Omental fat pad (tissue), 4 donors: ENCODE measurements at places on chromosomes 7 and 10. TPM values are rescaled to one million over a fixed set of nuclear protein-coding genes. Genes with fewer than 3 reads are reported as not detected.

GRCh38 chr7:46451846-46452245 lies 530.8 kb upstream of the IGFBP3 start:
- no peak for DNase-seq

DNA sequence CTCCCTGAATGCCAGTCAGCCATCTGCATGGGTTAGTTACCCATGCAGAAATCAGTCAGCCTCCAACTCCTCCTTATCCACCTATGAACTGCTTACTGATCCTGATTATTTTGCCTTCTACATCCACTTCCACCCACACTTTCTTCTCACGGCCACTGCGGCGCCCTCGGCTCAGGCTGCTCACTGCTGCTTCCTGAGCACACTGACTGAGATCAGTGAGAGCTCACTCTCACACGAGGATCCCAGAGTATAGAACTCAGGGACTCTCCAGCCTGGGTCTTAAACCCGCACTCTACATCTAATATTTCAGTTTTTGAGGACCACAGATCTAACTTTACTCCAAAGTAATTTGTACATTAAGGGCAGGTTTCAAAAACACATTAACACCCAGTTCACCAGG lies 64.4 kb downstream of the GRB10 start:
- no peak for DNase-seq

DNA sequence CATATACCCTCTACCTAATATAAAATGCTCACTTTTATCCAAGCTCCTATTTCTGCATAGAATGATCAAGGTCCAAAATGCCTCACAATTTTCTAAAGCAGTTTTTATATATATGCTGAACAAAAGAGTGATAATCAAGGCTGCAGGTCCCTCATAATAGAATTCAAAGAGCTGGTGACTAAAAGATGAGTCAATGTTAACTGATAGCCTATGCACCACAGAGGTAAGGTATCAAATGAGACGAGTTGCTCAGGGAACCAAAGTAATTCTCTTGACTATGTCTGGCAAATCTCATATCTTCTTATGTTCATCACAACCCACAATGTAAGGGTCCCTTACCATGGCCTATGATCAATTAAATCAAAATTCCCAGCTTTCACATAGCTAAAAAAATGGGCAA lies 15.2 kb downstream of the PDZD8 start:
- DNase-seq, result no peak

GRCh38 chr7:150904011-150904909 lies 51.9 kb downstream of the AOC1 start:
- DNase-seq, result no peak

DNA sequence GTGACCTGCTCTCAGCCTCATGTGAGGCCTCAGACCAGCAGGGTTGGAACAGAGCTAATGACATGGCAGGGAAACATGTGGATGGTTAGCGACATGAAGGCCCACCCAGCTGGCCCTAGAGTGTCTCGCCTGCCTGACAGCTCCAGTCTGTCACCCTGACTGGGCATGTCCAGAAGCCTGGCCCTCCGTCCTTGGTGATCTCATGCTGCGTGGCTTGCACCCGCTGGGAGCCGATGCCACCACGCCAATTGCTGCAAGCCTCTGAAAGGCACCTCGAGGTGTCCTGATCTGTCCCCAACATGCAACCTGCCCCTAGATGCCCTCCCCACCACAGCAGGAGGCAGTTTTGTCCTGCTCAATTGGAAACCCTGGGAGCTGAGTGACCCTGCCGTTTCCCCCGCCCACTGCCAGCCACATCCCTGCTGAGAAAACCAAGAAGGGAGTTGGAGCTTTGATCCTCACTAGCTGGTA lies 27.8 kb upstream of the RET start:
- DNase-seq, result no peak

- no peak for DNase-seq
Measured at GRCh38 chr10:28601012-28601411, 68.1 kb downstream of the WAC start.

The C10orf105 gene
- 0.38 TPM for total RNA-seq

DNA sequence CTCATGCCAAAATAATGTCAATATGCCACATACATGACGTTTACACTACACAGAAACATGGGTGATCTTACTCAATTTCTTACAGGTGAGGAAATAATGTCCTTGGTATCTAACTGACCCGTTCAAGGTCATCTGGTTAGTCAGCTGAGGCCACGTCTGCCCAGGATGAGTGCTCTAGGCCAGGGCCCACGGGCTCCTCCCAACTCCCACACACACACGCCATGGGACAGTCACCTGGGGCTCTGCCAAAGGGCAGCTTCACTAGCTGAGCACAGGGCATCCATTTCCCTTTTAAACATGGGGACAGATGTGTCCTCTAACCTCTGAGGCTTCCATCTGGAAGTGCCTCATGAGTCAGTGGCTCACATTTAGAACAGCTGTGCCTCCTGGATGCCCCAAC lies 123.9 kb downstream of the TNS3 start:
- DNase-seq, result no peak

The VWA2 gene
- 0.48 TPM for total RNA-seq

DNA sequence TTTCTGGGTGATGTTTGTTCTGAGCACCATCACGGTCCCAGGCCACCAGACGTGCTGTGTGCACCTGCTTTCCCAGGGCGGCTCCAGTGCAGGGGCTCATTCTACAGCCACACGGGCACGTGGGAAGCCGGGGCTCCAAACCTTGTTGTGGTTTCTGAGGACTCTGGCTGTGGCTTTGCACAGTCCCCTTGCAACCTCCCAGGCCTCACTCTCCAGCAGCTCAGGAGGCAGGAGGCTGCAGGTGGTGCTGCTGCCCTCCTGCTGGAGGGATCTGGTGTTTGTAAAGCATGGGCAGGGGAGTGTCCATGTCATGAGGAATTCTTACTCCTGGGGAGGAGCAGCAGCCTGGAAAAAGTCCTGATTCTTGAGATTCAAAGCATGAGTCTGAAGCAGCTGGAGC lies 54.3 kb downstream of the INSYN2A start:
- DNase-seq, result no peak

- no peak for DNase-seq
Measured at GRCh38 chr7:44802418-44803025, 6.0 kb downstream of the PPIA start.

The C10orf62 gene
- not detected for total RNA-seq

The TCF7L2 gene
- 28.9 TPM for total RNA-seq

The OPN1SW gene
- total RNA-seq, result not detected

- DNase-seq, result peak; percentile 69
Measured at GRCh38 chr10:97542169-97543024, 30.2 kb upstream of the ANKRD2 start.

The MMD2 gene
- total RNA-seq, result not detected

DNA sequence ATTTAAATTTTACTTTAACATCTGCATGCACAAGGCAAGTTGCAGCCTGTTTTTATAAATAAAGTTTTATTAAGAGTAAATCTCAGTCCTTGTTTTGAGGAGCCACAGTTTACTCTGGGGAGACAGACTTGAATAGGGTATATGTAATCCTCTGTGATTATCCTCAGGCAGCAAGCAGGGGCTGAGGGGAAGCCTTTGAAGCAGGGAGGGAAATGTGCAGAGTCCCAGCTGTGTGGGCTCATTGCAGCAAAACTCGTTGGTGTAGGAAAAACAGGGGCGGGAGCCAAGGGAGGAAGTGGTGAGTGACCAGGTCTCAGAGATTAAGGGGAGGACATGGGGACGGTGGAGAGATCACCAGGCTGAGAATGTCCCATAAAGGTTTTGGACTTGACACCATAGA lies 34.3 kb upstream of the SMC3 start:
- DNase-seq, result no peak

The SAP25 gene
- not detected for total RNA-seq

The GRM8 gene
- total RNA-seq, result not detected

- no peak for DNase-seq
Measured at GRCh38 chr10:6667679-6668270, 87.7 kb upstream of the PRKCQ start.

The CALHM1 gene
- total RNA-seq, result not detected

The DMBT1 gene
- not detected for total RNA-seq

GRCh38 chr10:76218035-76218434 lies 786.6 kb downstream of the LRMDA start:
- no peak for DNase-seq

DNA sequence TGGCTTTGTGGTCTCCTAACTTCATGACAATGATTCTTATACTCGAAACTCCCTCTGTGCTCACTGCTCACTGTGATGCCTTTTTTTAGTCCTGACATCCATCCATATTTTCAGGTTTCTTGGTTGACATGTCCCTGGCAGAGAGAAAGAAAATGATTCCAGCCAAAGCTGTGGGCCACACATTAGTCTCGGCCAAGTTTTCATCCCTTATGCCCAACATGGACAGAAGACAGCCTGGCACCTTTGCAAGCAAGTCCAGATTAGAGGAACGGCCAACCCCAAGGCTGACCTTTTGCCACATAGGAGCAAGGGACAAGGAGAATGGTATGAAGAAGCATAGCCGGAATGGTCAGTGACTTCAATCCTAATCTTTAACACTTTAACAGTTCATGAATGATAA lies 8.7 kb upstream of the OPALIN start:
- DNase-seq, result no peak

The FKBP6 gene
- not detected for total RNA-seq

DNA sequence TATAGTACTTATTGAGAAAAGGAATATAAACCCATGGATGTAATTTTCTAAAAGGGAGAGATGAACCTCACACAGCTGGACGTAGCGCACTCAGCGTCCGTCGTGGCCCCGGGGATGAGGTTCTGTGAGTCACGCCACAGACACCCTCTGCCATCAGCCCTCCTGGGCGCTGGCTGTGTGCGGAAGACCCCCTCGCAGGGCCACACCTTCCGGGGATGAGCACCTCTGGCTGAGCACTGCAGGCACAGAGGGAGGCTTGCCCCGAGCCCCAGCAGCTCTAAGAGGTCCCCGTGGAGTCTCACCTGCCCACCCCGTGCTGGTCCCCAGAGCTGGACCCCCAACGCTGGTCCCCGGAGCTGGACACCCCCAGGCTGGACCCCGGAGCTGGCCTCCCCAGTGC lies 215.8 kb downstream of the PTPRN2 start:
- no peak for DNase-seq

The ZDHHC6 gene
- total RNA-seq, result 21.9 TPM

The OR6V1 gene
- not detected for total RNA-seq

- no peak for DNase-seq
Measured at GRCh38 chr7:66359656-66360211, 154.6 kb downstream of the TPST1 start.

The ADD3 gene
- total RNA-seq, result 647 TPM

GRCh38 chr10:1211844-1212570 lies 155.8 kb downstream of the WDR37 start:
- DNase-seq, result no peak

- DNase-seq, result no peak
Measured at GRCh38 chr10:119500123-119500795, 42.3 kb downstream of the RGS10 start.

The ABCB8 gene
- 39.4 TPM for total RNA-seq

DNA sequence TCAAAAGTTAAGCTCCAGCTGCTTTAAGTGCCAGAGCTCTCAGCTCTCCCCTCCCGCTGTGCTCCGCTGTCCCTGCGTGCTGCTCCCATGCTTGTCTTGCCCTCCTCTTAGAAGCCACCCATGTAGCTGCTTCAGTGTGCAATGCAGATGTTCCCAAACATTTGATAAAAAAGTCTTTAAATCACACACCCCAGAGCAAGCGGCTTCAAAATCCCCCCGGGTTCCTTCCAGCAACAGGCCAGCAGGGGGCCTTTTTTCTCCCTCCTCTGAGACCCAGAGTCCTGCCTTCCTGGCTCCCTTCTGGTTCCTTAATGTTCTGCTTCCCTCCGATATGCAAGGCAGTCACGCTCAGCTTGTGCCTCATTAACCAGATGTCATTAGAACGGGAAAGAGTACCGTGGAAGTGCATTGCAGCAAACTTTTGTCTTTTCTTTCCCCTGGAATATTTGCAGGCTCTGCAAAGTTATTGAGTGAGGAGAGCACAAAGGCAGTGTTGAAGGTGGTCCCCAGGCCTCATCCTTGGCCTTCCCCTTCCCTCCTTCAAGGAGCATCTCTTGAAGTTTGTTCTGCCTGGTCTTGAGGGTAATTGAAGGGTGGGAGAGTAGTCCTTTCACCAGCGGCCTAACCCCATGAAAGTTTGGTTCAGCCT lies 25.5 kb downstream of the LDB3 start:
- DNase-seq, result no peak

GRCh38 chr7:50353894-50354595 lies 49.5 kb downstream of the IKZF1 start:
- no peak for DNase-seq

- no peak for DNase-seq
Measured at GRCh38 chr7:20340839-20341238, 10.1 kb downstream of the ITGB8 start.

GRCh38 chr7:106522696-106523095 lies 138.3 kb downstream of the CCDC71L start:
- DNase-seq, result no peak

GRCh38 chr10:73039635-73040034 lies 57.0 kb downstream of the P4HA1 start:
- DNase-seq, result no peak

GRCh38 chr7:81399471-81399870 lies 370.4 kb downstream of the HGF start:
- DNase-seq, result no peak

GRCh38 chr7:130554481-130554880 lies 62.6 kb downstream of the MEST start:
- no peak for DNase-seq

DNA sequence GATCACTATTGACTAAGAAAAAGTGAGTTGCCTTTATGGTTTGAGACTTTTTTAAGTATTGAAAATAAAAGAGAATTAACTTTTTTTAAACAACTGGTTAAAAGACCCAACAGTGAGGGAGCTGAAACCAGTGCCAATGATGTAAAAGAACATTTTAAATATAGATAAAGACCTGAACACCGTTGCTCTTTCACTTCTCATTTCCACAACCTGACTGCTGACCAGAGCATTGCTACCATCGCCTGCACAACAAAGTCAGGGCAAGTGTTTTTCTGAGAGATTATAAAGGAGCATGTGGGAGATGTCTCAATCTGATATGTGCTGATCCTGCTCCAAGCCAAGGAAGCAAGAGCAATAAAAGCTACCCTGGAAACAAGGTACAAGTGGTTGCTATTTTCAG lies 34.7 kb downstream of the IMMP2L start:
- no peak for DNase-seq

DNA sequence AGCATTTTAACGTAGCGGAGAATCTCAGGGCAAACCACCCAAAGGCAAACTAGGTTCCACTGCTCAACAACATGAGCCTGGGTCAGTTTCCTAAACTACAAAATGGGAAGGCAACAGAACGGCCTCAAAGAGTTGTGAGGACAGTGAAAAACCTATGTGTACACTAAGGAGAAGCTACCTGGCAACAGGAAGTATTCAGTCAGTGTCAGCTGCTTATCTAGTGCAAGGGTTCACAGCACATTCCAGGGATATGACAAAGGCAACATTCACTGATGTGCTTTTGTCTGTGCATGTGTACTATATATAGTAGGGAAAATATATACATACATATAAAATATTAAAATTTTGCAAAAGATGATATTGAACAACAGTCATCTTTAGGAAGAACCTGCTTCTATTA lies 17.2 kb downstream of the NUDCD3 start:
- no peak for DNase-seq
